ENCODE measurements at places on chromosomes 11 and 22.

DNA sequence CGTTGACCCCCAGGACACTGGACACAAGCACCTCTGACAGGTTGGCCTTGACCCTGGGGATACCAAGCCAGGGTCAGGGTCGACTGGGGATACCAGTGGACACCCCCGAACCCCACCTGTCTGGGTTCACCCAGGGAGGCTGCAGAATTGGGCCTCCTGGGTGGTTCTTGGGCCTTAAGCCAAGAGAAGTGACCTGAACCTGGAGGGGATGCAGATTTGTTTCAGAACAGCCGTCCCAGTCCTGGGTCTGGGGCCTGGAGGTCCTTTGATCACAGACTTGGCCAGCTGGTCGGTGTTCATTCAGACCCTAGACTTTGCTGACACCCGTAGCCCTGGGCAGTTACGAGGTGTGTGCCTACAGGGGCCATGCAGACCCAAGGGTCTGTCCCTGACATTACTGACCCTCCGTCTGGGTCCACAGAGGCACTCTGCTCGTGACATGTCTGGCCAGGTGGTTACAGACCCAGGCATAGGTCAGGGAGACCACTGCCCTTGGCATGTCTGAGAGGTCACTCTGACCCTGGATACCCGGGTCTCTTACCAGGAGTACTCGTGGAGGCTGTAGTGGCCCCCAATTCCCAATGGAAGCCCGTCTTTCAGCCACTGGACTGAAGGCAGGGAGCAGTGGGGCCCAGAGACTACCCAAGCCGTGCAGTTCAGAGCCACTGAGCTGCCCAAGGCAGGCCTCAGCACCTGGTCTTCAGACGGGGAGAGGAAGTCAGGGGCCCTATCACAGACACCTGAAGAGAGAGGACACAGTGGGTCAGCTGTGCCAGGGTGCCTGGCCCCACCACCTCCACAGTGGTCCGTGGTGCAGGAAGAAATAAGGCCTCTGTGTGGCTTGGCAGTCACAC lies 6.4 kb downstream of the SIGIRR start:
- ATAC-seq: no peak

GRCh38 chr11:12834630-12835029 lies 160.4 kb downstream of the TEAD1 start:
- no peak for ATAC-seq

GRCh38 chr11:104898685-104899013 lies 389 bp upstream of the CASP12 start:
- ATAC-seq: no peak

- no peak for ATAC-seq
These were observed 146.6 kb downstream of the CSNK2A3 start for GRCh38 chr11:11206484-11206883.

DNA sequence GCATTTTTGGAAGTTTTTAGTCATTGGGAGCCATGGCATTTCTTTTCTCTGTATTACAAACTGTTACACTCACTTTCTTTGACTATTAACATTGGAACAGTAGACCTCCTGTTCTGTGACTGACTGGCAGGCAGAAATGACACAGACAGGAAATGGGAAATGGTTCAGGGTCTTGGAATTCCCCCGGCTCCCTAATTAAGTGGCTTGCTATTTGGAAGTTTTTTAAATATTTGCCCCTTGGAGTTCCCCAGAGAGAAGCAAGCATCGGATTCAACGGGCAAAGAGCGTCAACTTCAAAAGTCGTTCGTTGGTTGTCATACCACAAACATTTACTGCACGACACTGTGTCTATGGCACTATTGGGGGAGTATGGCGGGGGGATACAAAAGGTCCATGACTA lies 1.1 kb upstream of the BIRC2 start:
- ATAC-seq: peak; percentile 25

DNA sequence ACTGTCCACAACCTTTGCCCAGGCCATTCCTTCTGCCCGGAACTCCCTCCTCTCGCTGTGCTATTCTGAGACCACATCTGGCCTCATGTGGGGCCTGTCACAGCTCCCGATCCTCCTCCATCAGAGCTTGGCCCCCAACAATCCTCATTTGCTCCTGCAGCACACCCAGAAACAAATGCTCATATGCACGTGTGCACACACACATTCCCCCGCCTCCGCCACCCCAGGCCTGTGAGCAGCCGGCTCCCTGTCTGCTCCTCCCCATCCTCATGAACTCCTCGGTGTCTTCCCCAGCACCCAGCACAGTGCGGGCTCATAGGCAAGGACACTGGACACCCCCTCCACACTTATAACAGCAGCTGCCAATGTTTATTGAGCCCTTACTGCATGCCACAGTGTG lies 29.7 kb upstream of the PICK1 start:
- no peak for ATAC-seq

GRCh38 chr22:49363526-49364230 lies 464.0 kb downstream of the BRD1 start:
- ATAC-seq: no peak

- ATAC-seq: no peak
These were observed 65.0 kb downstream of the EFCAB6 start for GRCh38 chr22:43747058-43747457.

DNA sequence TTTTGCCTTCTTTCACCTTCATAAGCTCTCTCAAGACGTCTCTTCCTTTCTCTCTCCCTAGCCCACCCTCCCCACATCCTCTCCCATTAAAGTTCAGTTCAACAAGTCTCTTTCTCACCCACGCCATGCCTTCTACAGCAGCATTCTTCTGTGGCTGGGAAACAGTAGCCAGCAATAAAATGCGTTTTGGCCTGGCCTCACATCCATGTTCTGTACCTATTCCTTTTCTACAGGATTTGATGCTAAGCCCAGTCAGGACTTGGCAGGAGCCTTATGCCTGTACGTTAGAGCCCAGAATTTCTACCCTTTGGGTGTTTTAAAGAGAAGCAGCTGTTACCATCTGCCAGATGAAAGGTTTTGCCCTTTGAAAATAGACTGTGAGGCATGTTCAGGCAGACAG lies 7.1 kb upstream of the CD44 start:
- ATAC-seq: no peak
